ENCODE measurements at places on chromosomes 6 and 20.

DNA sequence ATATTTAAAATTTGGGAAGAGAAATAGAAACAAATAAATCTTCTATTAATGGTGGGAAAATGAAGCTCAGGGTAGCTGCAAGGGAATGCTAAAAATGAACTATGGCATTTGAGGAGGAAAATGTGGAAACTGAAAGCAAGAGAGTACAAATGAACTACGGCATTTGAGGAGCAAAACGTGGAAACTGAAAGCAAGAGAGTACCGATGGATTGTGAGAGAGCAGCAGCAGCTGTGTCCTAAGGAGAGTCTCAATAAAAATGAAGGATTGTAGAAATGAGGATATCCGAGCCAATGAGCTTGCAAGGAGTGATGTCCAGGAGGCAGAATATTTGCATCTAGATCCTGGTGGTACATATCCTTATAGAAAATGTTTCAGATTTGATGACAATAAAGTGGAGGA is 547.1 kb upstream of the ZNF337 start:
- no peak for DNase-seq

DNA sequence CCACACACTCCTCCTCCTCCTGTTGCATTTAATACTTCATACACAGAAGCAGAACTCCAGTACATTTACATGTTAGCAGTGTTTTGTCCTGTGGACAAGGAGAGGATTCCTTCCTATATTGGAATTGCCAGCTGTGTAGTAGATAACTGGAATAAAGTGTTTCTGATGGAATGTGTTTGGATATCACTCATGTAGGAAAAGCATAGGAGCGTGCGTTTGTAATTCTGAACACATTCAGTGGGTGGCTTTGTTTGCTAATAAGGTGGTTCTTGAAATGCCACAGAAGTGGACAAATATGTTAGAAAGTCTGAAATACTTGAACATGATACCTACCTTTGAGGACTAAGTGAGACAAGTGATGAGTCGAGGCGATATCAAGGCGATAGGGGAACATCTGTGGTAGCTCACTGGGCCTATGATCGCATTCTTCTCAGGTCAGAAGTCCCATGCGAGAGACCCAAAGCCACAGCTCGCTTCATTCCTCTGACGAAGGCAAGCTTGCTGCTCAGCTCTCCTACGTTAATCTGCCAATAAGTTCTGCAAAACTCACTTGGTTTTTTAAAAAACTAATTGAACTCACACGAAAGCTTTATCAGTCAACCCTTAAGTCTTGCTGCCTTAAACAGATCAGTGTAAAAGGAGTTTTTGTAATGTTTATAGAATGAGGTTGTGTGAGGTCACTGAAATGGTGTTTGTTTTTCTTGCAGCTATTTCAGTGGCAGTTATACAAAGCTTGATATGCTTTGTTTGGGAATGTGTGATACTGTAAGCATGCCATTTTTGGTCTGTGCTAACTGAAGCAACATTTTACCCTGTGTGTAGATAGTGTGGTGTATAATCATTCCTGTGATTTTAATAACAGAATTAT is 159.9 kb downstream of the SOX4 start:
- DNase-seq, result no peak

DNA sequence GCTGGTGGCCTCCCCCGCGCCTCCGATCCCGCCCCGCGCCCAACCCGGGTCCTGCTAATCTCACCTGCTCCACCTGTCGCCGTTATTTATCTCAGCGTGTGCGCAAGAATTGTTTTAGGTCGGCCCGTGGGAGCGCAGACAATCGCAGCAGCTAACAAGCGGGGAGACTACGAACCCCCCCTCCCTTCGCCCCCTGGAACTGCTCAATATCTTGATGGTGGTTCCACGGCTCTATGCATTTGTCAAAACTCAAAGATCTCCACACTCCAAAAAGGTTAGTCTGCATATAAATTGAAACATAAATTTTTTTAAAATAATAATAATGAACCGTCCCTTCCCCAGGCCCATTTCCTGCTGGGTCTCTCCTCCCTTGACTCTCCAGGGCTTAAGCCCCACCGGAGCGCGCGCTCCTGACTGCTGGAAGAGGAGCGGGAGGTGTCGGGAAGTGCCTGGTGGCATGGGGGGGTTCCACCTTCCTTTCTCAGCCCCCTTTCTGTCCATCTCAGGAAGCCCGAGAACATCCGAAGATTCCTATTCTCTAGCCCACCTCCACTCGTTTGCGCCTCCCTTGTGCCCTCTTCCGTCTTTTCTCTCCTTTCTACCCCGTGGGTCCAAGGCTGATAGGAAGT is 1.6 kb upstream of the MDGA1 start:
- no peak for DNase-seq

- no peak for DNase-seq
These were observed 1.9 kb downstream of the L3MBTL3 start for GRCh38 chr6:130020073-130020906.

DNA sequence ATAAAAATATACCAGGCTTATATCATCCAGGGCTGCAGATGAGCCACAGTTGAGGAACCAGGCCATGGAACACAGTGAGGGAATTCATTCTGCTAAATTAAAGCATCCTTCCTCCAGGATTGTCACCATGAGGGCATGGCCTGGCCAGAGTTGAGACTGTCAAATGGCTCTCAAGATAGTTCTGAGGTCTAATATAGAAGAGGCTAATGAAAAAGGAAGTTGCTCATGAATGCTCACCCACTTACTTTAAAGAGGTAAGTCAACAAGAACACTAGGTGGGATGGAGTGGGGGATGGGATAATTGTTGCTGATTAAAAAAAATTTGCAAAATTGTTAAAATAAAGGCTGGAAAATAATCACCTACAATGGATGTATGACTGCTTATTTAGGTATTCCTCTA is 72.0 kb upstream of the GCM1 start:
- no peak for DNase-seq

All from SW 1271 (cell line).